Activated T-helper 9 cell treated with anti-CD3 and anti-CD28 coated beads, Interleukin-2, amount 50 U/mL, for 16 hours (primary cell): ENCODE measurements at places on chromosomes 13 and 19.

DNA sequence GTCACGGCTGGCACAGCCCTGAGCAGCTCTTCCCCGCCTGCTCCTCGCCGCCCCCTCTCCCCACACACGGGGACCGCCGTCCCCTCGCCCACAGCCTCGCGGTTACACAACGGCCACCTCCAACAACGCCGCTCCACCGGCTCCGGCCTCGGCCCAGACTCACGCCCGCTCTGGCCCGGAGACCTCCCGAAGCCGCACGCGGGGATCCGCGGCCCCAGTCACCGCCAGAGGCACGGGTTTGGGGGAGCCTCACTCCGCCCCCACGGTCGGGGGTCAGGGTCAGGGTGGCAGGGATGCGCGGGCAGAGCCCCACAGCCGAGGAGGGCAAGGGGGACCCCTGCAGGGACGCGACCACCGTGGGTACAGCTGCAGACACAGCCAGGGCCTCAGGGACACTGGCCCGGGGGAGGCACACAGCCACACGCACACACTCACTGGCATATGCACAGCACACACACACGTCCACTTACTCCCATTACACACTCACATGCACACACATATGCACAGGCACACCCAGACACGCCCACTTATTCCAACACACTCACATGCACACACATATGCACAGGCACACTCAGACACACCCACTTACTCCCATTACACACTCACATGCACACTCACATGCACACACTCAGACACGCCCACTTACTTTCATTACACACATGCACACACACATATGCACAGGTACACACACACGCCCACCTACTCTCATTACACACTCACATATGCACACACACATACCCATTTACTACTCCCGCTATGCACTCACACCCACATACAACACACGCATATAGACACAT is 1.6 kb downstream of the TTYH1 start:
- DNase-seq, result no peak

- no peak for DNase-seq
Measured at GRCh38 chr13:20713014-20713376, 9.5 kb downstream of the IL17D start.

GRCh38 chr13:52827839-52828238 is 20.6 kb downstream of the PCDH8 start:
- DNase-seq, result no peak

- DNase-seq, result no peak
Measured at GRCh38 chr13:33323801-33324510, 38.4 kb upstream of the STARD13 start.

DNA sequence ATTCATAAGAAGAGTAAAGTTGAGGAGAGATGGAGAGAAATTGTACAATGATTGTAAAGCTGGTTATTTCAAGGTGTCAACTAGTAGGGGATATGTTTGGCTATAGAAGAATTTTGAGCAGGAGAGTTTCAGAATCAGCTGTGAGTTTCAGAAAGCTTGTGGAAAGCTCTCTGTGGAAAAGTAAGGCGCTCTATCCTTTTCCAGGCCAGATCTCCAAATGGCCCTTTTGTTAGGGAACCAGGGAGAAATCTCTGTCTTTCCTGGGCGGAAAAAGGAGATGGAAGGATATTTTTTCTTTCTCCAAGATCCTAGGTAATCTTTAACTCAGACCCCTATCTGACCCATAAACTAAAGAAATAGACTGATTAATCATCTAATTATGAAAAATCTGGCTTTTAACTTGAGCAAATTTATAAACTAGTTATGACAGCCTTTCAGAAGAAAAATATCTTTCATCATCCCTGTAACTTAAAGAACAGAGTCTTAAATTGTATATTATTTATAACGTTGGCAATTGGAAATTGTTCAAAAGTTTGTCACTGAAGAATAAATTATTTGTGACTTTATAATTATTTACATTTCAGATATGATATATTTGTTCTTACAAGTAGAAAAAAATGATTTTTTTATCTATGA is 34.5 kb downstream of the SPRY2 start:
- DNase-seq, result no peak

GRCh38 chr19:49574206-49574755 is 6.1 kb downstream of the NOSIP start:
- DNase-seq, result no peak

GRCh38 chr13:41471785-41472184 is 14.4 kb downstream of the RGCC start:
- DNase-seq, result no peak

DNA sequence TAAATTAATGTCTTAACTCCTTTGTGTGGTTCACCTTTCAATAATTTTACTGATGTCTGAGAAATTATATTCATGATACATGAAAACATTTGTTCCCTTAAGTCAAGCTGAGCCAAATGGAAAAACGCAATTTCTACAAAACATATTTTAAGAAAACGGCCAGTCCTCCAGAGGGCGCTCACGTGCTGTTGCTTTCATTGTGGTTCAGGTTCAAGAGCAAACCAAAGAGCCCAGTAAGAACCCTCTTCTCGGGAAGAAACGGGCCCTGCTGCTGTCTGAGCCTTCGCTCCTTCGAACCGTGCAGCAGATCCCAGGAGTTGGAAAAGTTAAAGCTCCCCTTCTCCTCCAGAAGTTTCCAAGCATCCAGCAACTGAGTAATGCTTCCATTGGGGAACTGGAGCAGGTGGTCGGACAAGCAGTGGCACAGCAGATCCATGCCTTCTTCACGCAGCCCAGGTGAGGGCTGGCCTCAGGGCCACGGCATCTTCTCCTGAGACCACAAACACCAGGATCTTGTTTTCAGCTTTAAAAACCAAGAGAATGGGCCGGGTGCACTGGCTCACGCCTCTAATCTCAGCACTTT is 4.3 kb downstream of the FAAP24 start:
- DNase-seq, result peak; percentile 42

GRCh38 chr19:16376649-16377048 is 52.0 kb downstream of the KLF2 start:
- no peak for DNase-seq

- no peak for DNase-seq
Measured at GRCh38 chr13:108929532-108930206, 300.3 kb downstream of the MYO16 start.

- no peak for DNase-seq
Measured at GRCh38 chr13:85347251-85347650, 452.0 kb downstream of the SLITRK6 start.

DNA sequence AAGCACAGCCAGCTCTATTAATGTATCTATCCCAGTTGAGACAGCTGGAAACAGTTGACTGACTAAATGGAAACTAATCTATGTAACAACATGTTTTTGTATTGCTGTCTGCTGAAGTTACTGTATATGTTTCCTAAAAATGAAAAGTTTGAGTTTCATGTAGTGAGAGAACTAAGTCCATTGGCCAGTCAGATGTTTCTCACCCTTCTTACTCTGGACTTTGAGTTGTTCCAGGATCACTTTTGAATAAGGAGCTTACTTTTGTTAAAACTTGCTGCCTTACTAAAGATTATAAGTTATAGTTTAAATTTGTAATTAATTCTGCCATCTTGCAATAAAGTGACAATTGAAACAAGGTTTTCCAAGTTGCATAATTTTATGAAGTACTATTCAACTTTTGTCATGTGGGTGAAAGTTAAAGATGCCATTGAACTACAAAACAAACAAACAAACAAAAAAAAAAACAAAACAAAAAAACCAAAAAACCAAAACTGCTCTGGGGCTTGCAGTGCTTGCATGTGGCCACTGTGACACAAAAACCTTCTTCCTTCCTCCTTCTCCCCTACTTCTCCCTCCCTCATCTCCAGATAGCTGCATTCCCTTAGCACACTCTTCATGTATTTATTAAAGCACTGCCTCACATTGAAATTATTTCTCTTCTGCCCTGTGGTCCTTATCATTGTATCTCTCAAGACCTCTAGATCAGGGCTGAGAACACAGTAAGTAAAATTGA is 15.3 kb downstream of the WDFY2 start:
- DNase-seq, result no peak

DNA sequence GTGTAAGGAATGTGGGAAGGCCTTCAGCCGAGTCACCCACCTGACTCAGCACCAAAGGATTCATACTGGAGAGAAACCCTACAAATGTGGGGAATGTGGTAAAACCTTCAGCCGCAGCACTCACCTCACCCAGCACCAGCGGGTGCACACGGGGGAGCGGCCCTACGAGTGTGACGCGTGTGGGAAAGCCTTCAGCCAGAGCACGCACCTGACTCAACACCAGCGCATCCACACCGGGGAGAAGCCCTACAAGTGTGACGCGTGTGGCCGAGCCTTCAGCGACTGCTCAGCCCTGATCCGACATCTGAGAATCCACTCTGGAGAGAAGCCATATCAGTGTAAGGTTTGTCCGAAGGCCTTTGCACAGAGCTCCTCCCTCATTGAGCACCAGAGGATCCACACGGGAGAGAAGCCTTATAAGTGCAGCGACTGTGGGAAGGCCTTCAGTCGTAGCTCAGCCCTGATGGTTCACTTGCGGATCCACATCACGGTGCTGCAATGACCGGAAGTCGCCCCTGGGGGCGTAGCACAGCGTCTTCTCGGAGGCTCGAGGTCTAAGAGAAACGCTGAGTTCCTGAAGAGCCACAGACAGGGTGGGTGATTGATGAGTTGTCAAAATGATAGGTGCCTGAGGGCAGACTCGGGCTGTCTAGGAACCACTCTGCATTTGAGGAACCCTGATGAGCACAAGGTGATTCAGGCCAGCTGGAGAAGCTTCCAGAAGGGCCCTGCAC is 12.2 kb downstream of the ZSCAN22 start:
- DNase-seq, result no peak

GRCh38 chr19:2113439-2114211 is 16.9 kb downstream of the IZUMO4 start:
- no peak for DNase-seq

GRCh38 chr13:49388091-49388635 is 55.7 kb downstream of the CAB39L start:
- DNase-seq, result no peak

DNA sequence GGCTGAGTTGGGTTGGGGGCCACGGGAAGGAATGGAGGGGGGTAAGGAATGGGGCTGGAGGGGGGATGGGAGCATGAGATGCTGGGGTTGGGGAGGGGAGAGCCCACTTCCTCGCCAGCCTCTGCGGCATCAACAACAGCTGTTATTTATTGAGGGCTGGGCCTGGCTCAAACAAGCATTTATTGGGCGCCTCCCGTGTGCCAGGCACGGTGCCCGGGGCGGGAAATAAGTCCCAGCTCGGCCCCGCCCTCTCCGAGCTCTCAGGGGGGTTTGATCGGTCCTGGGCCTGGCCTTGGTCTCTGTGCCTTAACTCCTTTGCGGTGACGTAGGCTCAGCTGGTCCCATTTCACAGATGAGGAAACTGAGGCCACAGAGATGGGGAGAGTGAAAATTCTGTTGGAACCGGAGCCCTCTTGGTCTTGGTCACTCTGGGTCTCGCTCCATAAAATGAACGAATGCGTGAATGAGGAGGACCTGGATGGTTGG is 919 bp upstream of the ADAMTS10 start:
- no peak for DNase-seq
